ENCODE measurements at places on chromosomes 2 and 18.

- H3K4me1 ChIP-seq: no peaks in the 10 kb centered on the region
- DNase-seq: peak; percentile 23
- no peaks in the 10 kb centered on the region for H3K36me3 ChIP-seq
- no peaks in the 10 kb centered on the region for H3K27me3 ChIP-seq
Observed at GRCh38 chr2:217393585-217394032, 533.7 kb upstream of the TNP1 start.

DNA sequence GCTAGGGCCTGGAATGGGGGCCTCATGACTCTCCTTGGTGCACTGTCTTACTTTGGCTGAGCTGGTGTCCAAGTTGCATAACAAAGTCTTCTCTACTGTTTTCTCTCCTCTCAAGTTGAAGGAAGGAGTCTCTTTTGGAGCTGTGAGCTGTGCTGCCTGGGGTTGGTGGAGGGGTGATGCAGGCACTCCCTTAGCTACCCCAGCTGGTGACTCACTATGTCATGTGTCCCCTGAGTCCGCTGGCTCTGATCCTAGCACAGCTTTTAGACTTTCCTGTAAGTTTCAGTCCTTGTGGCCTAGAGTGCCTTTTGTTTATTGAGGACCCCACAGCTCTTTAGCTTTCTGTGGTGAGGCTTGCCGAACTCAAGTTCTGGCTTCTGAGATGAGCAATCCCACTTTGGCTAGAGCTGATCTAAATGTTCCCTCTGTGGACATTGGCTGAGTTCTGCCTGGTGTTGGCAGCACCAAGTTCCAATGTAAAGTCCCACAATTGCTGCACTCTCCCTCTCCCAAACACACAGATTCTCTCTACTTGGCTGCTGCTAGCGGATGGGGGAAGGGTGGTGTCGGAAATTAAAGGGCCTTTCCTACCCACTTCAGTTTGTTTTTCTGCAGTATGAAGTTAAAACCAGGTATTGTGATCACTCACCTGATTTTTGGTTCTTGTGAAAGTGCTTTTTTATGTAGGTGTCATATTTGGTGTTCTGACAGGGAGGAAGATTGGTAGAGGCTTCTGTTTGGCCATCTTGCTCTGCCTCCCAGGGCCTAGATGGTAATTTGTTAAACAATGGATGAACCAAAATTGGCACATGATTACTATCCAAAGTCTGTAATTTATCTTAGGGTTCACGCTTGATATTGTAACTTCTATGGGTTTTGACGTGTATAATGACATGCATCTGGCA is 83.2 kb downstream of the COMMD1 start:
- no peaks in the 10 kb centered on the region for H3K4me1 ChIP-seq
- no peak overlapping the region for H3K27ac ChIP-seq
- H3K4me3 ChIP-seq: no peak overlapping the region

- no peak for DNase-seq
- H3K27me3 ChIP-seq: no peaks in the 10 kb centered on the region
- peaks cover 51% of the 10 kb centered on the region for H3K4me1 ChIP-seq
Observed at GRCh38 chr2:222866358-222866960, 5.6 kb downstream of the ACSL3 start.

DNA sequence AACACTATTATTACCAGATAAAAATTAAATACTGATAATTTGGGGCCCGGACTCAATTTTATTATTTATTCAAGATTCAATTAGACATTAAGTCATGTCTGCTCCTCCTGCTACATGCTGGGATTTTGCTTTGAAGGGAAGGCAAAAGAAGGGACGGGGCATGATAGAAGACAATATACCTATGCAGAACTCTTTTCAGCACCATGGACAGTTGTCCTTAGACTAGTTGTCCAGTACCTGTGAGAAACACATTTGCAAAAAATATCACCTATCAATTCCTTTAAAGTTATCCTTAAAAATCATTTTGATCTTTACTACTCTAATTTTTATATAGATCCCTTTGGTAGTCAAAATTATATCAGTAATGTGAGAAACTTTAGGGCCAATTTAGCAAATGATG is 100.2 kb upstream of the SULT1C3 start:
- H3K27me3 ChIP-seq: no peaks in the 10 kb centered on the region
- no peak overlapping the region for H3K27ac ChIP-seq

DNA sequence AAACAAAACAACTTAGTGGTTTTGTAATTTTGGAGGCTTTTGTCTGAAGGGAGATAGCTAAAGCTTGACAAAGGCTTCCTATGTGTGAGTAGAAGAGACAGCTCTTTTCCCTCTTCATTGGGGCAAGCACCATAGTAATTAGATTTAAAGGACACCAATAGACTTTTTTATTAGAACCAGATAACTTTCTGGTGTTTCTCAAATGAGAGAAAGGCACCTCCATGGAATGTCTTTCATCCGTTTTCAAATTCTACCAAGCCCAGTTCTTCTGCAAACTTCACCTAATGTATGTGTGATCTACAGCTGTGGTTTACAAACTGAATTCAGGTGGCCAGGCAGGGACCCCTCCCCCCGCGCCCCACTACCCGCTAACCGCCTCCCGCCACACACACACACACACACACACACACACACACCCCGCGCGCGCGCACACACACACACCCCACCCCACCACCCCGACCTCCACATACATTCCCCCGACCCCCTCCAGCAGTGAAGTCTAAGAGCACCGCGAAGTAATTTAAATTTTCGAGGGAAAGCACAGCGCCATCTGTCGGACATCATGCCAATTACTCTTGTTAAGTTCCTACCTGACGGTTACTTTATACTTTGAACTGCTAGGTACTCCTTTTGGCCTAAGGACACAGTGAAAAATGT is 31.6 kb upstream of the PPP1R1C start:
- peak; percentile 76 for DNase-seq
- no peaks in the 10 kb centered on the region for H3K36me3 ChIP-seq
- H3K27me3 ChIP-seq: no peaks in the 10 kb centered on the region
- peaks cover 6% of the 10 kb centered on the region for H3K4me1 ChIP-seq
- H3K27ac ChIP-seq: no peak overlapping the region

- H3K4me3 ChIP-seq: no peak overlapping the region
- DNase-seq: no peak
- peaks cover 10% of the 10 kb centered on the region for H3K4me1 ChIP-seq
- H3K36me3 ChIP-seq: no peaks in the 10 kb centered on the region
- no peaks in the 10 kb centered on the region for H3K27me3 ChIP-seq
Observed at GRCh38 chr18:11324510-11324909, 175.1 kb upstream of the PIEZO2 start.

DNA sequence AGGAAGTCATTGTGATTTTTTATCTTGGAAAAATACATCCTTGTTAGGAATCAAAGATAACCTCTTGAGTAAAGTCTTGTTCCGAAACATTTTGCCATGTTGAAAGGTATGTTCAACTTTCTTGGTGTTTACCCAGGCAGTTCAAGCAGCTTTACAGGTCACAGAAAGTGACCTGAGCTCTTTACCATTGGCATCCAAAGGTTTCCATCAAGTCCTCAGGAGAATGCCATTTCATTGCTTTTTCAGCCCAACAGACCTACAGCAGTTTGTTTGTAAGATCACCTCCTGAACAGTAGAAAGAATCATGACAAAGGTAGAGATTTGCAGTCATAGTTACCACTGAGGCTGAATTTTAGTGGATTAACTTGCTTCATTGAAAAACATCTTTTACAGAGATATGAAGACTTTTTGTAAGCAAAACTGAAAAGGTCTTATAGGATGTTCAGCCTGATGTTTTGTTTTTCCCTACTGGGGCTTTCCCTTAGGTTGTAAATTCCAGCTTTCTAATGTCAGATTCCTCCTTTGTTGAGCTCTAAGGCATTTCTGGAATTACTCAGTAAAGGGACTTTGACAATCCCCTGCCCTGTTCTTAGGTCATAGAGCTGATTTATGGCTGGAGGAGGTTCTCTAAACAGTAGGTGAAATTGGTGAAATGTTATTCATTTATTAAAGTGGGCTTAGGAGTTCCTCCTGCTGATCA is 236.8 kb upstream of the RBMS1 start:
- no peaks in the 10 kb centered on the region for H3K27me3 ChIP-seq
- no peaks in the 10 kb centered on the region for H3K36me3 ChIP-seq
- H3K4me3 ChIP-seq: no peak overlapping the region
- DNase-seq: no peak
- H3K27ac ChIP-seq: no peak overlapping the region
- no peaks in the 10 kb centered on the region for H3K4me1 ChIP-seq

GRCh38 chr2:81984969-81985637 is 1680.6 kb upstream of the LRRTM1 start:
- H3K4me3 ChIP-seq: no peak overlapping the region
- H3K4me1 ChIP-seq: no peaks in the 10 kb centered on the region
- no peaks in the 10 kb centered on the region for H3K27me3 ChIP-seq
- DNase-seq: no peak

DNA sequence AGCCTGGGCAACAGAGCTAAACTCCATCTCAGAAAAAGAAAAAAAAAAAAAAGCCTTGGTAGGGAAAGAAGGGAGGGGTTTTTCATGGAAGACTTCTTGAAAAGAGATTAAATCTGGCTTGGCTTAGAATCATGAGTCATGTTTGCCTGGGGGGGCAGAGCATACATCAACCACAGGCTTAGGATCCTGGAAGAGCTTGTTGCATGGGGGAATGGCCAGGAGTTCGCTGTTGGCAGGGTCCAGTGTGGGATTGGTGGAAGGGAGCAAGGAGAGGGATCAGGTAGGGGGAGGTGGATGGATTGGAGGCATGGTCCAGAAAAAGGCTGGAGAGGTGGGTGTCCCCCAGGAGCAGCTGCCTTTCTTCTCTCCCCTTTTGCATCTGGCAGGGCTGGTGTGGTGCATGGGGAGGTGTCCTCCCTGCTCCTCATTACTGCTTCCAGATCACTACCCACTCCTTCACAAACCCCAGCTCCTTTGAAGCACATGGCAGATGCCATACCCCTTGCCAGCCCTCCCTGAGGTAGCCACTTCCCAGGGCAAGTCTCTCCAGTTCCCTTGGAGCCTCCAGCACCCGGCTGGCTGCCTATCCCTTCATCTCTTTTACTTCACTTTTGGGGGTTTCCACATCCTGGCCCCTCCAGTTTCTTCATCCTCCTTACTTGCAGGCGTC is 2.5 kb downstream of the ARMC9 start:
- H3K4me1 ChIP-seq: peaks cover 17% of the 10 kb centered on the region
- H3K27me3 ChIP-seq: no peaks in the 10 kb centered on the region
- no peak overlapping the region for H3K4me3 ChIP-seq

DNA sequence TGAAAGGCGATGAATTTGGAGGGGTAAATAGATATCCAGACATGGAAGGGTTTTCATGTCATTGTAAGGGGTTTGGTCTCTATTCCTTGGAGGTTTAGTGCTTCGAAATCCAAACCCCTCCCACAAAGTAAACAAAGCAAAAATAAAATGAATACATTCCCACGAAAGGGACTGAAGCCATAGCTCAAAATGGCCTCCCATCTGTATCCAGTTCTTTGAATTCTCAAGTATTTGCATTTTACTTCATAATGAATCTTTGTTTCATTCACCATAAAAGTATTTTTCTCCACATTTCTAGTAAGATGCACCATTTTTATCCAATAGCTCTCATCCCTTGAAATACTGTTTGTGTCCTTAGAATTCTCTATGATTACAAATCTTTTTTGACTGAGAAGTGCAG is 103.2 kb upstream of the DTNA start:
- H3K27me3 ChIP-seq: no peaks in the 10 kb centered on the region
- no peaks in the 10 kb centered on the region for H3K36me3 ChIP-seq
- DNase-seq: no peak
- no peak overlapping the region for H3K27ac ChIP-seq

- H3K27ac ChIP-seq: no peak overlapping the region
- no peak overlapping the region for H3K4me3 ChIP-seq
- H3K27me3 ChIP-seq: no peaks in the 10 kb centered on the region
- H3K36me3 ChIP-seq: peaks cover 4% of the 10 kb centered on the region
- no peak for DNase-seq
Observed at GRCh38 chr2:232854082-232854481, 16.0 kb upstream of the SNORC start.

DNA sequence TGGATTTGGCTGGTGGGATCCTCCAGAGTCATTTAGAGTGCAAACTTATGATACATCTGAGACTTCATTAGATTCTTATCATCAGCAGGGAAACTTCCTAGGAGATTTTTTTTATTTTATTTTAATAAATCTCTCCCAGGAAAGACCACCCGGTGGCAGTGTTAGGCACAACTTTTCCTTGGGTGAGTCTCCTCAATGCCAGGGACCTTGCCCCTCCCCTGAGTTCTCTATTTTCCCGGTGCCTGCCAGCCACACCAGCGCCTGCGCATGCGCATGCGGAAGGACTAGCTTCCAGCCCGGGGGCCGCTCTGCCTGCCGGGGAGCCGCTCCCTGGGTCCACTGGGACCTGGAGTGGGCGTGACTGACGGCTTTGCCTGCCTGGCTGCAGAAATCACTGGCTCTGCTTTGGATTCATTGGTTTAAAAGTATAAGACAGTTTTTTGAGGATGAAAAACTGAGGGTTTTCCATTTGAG is 86.6 kb downstream of the TMEM182 start:
- H3K27me3 ChIP-seq: no peaks in the 10 kb centered on the region
- H3K36me3 ChIP-seq: no peaks in the 10 kb centered on the region
- no peaks in the 10 kb centered on the region for H3K4me1 ChIP-seq

- H3K4me1 ChIP-seq: peaks cover 13% of the 10 kb centered on the region
- no peak overlapping the region for H3K4me3 ChIP-seq
- no peaks in the 10 kb centered on the region for H3K36me3 ChIP-seq
- no peak for DNase-seq
Observed at GRCh38 chr2:174587579-174587978, 10.0 kb downstream of the WIPF1 start.

DNA sequence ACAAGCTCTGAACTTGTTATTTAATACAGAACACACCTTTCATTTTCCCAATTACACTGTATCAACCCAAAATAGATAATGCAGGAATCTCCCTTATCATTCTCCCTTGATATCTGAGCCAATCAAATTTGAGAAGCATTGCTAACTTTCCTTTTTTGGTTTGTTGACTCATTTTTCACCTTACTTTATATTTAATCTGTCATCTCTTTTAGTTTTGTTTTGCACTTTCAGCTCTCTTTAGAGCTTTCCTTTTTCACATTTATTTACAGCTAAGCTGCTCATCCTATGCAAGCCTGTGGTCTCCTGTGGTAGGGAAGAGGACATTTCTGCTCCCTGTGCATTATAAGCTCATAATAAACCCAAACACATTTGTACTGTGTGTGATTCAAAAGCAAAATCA is 50.1 kb downstream of the ITGAV start:
- no peak for DNase-seq
- no peaks in the 10 kb centered on the region for H3K4me1 ChIP-seq
- no peaks in the 10 kb centered on the region for H3K36me3 ChIP-seq
- H3K27me3 ChIP-seq: no peaks in the 10 kb centered on the region

GRCh38 chr2:80396276-80396675 is 91.7 kb upstream of the LRRTM1 start:
- H3K4me1 ChIP-seq: no peaks in the 10 kb centered on the region
- H3K27ac ChIP-seq: no peak overlapping the region
- no peak for DNase-seq

- no peak overlapping the region for H3K4me3 ChIP-seq
- no peaks in the 10 kb centered on the region for H3K36me3 ChIP-seq
- DNase-seq: no peak
- no peak overlapping the region for H3K27ac ChIP-seq
- no peaks in the 10 kb centered on the region for H3K27me3 ChIP-seq
Observed at GRCh38 chr2:107721178-107721577, 105.5 kb upstream of the RGPD4 start.
